ENCODE measurements at places on chromosomes 4 and X.

GRCh38 chr4:16235209-16235608, 8.9 kb upstream of the TAPT1 start:
- DNase-seq: peak; percentile 28

DNA sequence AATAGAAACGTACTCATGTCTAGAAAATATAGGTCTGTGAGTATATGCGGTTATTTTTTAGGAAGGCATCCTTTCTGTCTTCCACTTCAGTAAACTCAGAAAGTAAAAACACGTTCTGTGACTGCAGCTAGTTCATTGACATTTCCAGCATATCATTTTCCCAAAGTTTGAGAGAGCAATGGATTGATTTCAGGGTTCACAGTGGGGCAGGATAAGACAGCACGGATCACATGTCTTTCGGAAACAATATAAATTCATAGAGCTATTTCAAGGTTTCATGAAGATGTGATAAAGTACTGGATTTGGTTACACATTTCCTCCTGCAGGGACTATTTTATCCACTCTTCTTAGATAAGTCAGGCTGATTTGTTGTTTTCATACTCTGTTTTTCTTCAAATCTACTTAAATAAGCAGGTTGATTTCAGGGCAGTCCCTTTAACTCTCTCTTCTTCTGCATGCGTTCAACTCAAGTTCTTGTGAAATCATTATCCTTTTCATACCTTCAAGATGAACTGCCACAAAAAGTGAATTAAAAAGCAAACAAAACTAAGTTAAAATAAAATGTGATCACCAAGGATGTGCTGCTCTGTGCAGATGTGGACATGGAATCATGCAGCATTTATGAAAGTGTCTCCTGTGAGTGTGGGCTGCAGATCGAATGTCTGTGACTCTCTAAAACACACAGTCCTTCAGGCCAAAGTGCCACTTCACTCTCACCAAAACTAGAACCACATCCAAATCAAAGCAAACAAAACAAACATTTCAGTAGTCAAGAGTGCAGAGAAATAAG, 187.7 kb downstream of the UNC5C start:
- DNase-seq: no peak

GRCh38 chrX:153900831-153901752, 3.4 kb upstream of the AVPR2 start:
- no peak for DNase-seq

- DNase-seq: no peak
Measured at GRCh38 chr4:47720787-47721186, 117.1 kb downstream of the CORIN start.

GRCh38 chr4:124121461-124121971, 591.0 kb downstream of the ANKRD50 start:
- DNase-seq: no peak

DNA sequence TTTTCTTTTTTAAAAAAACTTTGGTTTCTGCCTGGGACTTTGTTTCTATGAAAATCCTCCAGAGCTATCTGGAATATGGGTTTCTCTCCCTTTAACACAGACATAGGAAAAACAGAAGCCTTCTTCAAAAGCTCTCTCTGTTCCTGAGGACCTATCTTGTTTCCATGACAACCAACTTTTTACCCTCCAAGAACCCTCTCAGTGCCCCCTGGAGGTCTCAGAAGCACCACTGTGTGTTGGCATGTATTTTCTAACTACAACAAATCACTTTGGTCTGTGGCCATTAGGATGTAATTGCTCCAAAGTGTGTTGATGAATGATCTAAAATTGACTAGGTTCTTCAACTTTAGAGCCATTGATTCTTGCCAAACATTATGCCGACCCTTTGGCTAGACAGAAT, 1331.6 kb downstream of the ADGRL3 start:
- DNase-seq: no peak

DNA sequence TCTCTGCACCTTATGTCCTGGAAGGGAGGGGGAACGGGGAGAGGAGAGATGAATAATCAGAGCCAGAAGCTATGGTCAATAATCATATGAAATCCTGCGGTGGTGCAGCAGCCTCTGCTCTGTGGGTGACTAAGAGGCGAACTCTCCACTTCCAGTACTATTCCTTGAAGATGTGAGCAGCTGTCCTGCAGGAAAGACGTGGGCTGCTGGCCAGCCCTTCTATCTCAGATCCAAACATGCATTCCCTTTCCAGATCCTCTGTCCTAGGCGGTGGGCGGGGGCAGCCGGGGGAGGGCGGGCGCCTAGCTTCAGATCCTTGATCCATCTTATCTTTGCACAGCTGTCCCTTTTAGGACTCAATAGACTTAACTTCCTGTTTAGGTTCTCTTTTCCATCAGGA, 34.5 kb downstream of the SPINK2 start:
- DNase-seq: no peak

GRCh38 chr4:16530688-16531635, 304.7 kb upstream of the TAPT1 start:
- DNase-seq: no peak

- DNase-seq: no peak
Measured at GRCh38 chrX:110992611-110993010, 103.4 kb upstream of the PAK3 start.

GRCh38 chrX:12011075-12011474, 127.2 kb upstream of the FRMPD4 start:
- DNase-seq: no peak

DNA sequence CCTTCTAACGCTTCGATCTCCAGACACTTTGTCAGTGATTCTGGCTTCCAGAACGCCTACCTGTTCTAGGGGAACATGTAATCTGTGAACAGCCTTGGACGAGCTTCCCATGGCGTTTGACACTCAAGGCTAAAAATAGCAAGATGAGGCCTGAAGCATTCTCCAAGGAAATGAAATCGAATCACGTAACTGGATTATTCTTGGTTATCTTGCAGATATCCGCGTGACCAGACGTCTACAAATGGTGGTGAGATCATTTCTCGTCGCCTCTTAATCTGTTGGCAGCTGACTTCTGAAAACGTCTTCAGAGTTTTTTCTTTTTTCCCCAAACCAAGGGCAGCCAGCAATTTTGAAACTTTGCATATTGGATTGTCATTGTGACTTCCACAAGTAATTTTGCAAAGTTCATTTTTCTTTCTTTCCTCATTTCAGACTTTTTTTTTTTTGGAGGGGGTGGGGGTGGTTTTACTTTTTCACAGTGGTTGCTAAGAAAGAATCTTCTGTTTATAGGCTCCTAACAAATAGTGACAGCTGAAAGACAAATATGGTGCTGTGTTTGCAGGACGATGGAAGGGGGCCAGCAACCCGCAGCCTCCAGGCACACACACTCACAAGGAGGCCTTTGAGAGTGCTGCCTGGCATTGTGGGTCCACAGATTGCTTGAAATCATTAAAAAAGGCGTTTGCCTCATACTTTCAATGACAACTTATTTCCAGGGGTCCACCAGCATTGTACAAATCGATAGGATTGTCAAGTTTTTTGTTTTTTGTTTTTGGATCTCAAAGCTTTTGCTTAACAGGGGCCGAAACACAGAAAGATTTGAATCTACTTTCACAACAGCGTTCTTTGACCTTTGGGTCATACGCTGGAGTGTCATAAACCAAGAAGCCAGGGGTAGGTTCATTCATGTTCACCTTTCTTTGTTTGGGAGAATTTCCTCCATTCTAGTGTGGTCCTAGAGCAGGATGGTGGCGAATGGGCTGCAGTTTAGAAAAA, 32.4 kb upstream of the PDLIM3 start:
- DNase-seq: peak; percentile 51

DNA sequence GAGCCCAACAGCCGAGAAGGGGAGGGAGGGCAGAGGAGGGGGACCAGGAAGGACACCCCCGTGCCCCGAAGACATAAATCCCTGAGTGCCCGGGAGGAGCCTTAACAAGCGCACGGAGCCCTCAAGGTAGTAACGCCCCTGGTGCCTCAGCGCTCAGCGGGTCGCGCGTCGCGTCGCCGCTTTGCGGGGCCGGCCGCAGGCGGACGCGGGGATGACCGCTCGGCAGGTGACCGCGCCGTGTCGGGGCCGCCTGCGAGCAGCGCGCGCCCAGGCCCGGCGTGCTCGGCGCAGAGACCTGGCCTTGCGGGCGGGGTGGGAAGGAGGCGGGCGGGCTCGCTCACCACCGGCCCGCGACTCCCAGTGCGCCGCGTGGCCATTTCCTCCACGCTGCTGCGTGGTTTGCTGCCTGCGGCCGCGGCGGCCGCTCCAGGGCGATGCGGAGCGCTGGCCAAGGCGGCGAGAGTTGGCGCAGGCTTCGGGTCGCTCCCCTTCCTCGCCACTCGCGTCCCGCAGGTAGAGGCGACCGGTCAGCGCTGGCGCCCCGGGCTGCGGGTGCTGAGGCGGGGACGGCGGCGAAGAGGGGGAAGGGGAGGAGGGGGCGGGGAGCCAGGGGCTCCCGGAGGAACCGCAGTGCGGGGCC, 632 bp downstream of the CCSER1 start:
- no peak for DNase-seq

DNA sequence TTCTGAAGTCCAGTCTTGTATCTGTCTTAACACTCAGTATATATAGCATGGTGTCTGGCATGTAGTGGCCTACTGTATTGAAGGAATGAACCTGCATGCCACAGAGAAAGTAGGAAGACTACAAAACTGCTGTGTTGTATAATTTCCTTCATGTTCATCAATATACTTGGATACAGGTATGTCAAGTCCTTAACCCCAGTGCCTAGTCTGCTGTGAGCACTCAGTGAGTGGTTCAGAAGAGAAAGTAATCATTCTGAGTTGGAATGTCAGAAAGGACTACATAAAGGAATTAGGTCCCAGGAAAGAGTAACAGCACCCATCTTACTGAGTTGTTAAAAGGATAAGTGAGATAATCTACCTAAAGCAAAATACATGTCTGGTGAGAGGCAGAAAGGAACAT, 32.0 kb downstream of the ABCE1 start:
- DNase-seq: no peak

DNA sequence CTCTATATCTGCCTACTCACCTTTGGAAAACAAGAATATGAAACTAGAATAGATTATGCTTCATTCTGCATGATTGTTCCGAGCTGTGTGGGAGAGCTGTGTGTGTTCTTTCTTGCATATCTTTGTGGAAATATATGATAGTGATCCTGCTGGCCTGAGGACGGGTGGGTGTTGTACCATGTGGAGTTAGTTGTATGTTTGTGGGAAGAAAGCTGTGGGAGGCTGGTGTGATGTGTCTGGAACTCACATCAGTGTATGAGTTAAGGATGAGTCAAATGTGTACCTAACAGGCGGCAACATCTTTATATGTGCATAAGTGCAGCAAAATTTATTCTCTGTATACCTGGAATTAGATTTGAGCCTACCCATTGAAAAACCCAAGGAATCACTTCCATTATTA, 208.1 kb upstream of the ADGRL3 start:
- no peak for DNase-seq

DNA sequence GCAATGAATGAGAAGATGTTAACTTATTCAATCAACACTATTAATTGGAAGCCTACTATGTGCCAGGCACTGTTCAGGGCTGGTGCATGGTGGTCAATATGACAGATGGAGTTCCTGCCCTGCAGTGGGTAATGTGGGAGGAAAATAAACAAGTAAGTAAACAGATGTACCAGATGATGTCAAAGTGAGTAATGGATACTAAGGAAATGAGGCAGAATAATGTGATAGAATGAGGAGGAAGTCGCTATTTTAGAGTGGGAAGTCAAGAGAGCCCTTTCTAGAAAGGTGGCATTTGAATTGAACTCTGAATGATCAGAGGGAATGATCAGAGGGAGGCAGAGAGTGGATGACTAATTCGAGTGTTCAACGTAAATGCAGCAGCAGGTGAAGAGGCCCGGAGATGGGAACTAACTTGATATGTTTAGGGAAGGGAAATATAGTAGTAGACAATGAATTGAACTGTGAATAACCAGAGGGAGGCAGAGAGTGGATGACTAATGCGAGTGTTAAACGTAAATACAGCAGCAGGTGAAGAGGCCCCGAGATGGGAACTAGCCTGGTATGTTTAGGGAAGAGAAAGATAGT, 48.3 kb downstream of the HMGB3 start:
- no peak for DNase-seq

GRCh38 chr4:16864199-16864598, 34.2 kb downstream of the LDB2 start:
- DNase-seq: no peak

DNA sequence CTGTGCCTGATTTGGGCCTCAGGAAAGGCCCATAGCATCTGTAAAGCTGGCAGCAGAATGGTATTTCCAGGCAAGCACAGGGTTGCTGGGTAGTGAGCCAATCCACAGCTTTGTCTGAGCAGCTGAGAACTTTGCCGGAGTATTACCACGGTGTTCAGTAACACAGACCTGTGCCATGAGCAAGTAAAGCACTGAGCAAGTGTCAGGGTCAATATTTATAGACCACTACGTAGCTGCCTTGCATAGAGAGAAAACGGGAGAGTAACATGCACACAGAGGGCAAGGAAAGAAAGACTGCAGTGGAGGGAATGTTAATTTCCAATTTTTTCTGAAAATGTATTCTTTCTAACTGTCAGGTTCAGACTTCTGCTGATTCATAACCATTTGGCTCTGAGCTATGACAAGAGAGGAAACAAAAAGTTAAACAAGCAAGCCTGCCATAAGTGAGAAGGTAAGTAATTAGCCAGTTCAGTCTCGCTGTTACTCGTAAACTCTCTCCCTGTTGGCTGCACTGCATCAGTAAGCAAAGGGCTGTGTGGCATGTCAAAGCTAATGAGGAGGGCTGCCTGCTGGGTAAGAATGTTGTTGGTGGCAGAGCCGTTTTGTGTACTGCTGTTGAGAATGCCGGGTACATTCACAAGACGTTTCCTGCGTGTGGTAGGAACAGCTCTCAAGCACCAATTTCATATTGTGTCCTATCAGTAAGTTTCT, 238.1 kb downstream of the BMPR1B start:
- DNase-seq: peak; percentile 88

DNA sequence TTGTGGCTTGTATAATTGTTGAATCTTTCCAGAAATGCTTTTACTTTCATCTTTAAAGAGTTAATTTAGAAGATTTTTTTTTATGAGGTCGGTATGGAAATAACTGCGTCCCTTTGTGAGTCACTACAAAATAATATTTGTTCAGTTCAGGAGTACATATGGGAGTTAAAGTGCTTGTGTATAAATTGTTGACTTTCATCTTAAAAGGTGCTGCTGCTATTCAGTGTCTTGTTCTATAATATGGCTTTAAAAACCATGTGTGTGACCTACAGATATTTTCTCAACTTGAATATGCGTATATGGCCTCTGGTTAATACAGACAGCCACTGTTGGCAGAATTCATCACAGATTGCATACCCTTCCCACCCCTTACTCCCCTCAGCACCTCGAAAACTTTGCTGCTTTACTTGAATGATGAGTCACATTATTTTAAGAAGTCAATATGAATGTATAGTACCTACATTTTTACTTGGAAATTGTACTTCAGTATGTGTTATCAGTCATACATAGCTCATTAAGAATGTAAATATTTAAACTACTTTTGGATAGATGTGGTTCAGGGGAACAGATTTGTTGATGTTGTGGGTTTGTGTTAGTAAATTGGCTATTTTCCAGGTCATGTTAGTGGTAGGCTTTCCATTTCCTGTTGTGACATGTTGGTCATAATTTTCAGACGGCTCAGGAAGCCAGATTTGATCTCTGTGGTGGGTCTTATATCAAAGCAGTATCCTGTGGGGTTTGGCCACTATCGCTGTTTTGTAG, 1.5 kb downstream of the CLCN3 start:
- DNase-seq: no peak

Measured in brain (organoid and tissue), 16 donors.